ENCODE measurements at places on chromosomes 5 and 9.

GRCh38 chr5:159951387-159951786 lies 35.1 kb downstream of the ADRA1B start:
- DNase-seq: no peak

GRCh38 chr9:122367065-122367464 lies 3.8 kb upstream of the PTGS1 start:
- DNase-seq: no peak

- DNase-seq: no peak
These were observed 7.1 kb upstream of the FAF2 start for GRCh38 chr5:176440927-176441706.

GRCh38 chr9:109629615-109630014 lies 131.5 kb upstream of the PTPN3 start:
- DNase-seq: no peak

GRCh38 chr9:93003552-93004407 lies 54.7 kb upstream of the SUSD3 start:
- DNase-seq: no peak

- no peak for DNase-seq
These were observed 72.3 kb downstream of the GNA14 start for GRCh38 chr9:77575785-77576184.

GRCh38 chr5:121088341-121088740 lies 624.2 kb downstream of the PRR16 start:
- DNase-seq: no peak

DNA sequence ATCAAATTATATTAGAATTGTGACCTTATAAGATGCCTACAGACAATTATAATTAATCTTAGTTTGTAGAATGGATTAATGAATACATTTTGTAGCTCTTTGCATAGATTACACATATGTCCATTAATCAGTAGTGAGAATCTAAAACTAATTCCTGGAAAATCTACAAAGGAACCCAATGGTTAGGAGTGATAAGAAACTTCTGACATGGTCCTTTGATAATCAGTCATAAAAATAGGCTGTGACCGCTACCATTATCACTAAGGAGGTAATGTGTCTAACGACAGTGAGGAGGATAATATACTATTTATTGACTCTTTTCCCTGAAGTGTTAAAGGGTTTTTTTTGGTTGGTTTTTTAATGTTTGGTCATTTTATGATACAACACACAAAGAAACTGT lies 46.6 kb downstream of the BNC2 start:
- no peak for DNase-seq

- DNase-seq: no peak
These were observed 9.1 kb upstream of the ANXA2R start for GRCh38 chr5:43049236-43049635.

- no peak for DNase-seq
These were observed 22.8 kb upstream of the MARCHF6 start for GRCh38 chr5:10330511-10331230.

DNA sequence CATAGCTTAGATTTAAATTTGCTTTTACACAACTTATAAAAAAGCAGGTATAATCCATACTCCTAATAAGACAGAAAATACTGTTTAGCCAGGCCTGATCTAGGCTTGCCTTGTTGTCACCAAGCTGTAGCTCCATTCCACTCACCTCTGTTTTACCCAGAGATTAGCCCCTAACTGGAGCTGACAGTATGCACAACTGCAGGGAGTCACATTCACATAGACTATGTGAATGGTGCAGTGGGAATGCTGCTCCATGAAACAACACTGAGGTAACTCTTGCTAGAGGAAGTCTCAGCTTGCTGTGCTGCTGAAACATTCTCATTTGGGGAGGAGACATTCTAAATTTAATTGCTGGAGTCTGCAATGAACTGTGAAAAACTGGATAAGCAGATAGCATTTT lies 209.1 kb downstream of the TMEM232 start:
- no peak for DNase-seq

GRCh38 chr9:83061990-83062650 lies 822 bp downstream of the RASEF start:
- no peak for DNase-seq

DNA sequence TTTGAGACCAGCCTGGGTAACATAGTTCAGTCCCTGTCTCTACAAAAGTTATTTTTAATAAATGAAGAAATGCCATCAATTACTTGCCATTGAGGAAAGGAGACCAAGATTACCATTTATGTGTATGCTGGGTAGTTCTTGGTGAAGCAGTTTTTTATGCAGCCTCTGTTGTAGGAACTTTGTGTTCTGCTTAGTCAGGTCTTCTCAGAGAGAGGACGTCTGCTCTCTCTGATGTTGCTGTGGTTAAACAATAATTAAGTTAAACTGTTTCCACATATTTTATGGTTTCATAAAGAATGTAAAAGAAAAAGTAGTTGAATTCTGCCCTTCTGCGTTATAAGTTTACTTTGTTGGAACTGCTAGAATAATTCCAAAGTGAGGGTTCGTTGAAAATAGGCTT lies 210.5 kb downstream of the KDM4C start:
- no peak for DNase-seq

DNA sequence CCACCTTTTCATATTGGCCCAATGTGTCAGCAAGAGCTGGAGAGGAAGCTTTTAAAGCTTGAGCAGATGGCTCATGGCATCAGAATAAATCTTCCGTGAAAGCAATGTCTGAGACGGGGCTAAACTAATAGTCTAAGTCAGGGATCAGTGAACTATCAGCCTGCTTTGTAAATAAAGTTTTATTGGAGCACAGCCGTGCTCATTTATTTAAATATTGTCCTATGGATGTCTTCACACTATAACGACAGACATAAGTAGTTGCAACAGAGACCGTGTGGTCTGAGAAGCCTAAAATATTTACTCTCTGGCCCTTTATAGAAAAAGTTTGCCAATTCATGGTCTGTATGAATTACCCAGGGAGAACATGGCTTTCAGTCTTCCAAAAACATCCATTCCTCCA lies 85.6 kb upstream of the SLC44A1 start:
- DNase-seq: no peak

DNA sequence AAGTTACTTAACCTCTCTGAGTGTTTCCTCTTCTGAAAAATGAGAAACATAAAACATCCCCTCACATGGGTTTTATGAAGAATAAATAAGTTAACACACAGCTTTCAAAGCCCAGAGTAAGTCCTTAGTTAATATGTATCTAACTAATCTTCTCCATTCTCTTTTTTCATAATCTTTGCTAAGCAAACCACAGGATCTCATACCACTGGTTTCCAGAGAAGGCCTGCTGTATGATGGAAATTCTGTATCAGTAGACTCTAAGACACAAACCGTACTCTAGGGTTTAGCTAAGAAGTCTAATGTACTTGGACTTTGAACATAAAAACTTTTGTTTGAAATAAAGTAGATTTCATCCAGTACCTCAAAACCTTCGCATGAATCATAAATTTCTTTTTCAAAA lies 307.9 kb downstream of the SPOCK1 start:
- DNase-seq: no peak

GRCh38 chr5:54363669-54364068 lies 53.3 kb upstream of the ARL15 start:
- no peak for DNase-seq

DNA sequence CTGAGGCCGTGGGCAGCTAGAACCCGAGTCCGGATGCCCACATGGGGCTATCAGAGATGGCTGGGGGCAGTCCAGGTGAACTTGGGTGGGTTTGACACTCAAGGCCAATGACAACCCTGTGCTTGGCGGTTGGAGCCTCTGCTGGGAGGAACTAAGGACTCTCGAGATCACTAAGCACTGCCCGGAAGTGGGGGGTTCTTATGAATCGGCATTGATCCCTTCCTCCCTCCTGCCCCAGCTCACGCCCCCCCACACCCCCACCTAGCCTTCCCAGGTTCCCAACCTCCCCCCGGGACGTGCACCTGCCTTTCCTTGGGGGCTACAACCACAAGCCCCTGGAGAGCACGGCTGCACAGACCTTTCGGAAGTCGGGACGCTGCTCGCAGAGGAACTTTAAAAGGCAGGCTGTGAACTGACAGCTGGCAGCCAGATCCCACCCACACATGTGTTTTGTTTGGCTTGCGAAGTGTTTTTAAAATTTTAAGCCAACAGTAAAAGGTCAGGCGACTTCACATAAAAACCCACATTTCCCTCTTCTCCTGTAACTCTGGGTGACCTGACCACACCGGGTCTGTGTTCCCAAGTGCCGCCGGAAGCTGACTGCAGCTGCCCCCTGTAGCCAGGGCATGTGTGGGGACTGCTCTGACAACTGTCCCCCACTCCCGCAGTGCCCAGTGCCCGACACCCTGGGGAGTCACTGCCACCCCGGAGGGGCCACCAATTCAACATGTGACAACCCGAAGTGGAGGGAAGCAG lies 5.1 kb upstream of the RALGDS start:
- DNase-seq: no peak

DNA sequence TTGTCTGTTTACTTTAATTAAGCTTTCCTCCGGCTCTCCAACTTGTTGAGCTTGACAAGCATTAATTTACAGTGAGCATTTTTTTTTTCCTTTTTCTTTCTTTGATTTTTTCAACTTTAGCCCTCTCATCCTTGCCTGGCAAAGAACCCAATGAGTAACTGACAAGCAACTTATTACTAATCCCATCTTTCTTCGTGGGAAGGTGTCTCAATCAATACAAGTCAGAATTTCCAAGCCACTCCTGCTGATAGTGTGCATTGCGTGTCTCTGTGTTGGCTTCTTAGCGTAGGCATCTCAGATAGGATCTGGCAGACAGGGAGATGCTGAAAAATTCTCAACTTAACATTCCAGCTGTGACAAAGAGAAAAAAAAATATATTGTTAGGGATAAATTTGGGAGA lies 527.7 kb upstream of the WWC1 start:
- no peak for DNase-seq

- no peak for DNase-seq
These were observed 585.7 kb upstream of the ZNF608 start for GRCh38 chr5:125331987-125332598.

DNA sequence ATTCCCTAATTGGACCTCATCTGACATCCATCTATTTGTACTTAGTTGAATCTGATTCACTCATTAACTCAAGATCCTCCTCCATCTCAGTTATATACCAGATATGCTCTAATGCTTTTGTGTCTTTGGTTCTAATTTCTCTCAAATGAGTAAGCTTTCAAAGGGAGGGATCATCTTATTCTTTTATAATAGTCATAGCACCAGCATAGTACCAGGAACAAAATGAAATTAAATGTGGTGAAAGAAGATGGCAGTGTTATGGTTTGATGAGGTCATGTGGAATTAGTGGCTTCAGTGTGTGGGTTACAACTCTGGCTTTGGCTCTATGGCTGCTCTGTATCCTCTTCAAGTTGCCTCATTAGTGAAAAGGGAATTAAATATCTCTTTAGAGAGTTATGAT lies 32.5 kb upstream of the ZNF366 start:
- DNase-seq: no peak

- DNase-seq: no peak
These were observed 75.7 kb downstream of the ZSWIM6 start for GRCh38 chr5:61407706-61408270.

GRCh38 chr5:157505496-157505895 lies 45.5 kb downstream of the NIPAL4 start:
- DNase-seq: no peak

- no peak for DNase-seq
These were observed 121.6 kb downstream of the OXCT1 start for GRCh38 chr5:41748631-41749030.

DNA sequence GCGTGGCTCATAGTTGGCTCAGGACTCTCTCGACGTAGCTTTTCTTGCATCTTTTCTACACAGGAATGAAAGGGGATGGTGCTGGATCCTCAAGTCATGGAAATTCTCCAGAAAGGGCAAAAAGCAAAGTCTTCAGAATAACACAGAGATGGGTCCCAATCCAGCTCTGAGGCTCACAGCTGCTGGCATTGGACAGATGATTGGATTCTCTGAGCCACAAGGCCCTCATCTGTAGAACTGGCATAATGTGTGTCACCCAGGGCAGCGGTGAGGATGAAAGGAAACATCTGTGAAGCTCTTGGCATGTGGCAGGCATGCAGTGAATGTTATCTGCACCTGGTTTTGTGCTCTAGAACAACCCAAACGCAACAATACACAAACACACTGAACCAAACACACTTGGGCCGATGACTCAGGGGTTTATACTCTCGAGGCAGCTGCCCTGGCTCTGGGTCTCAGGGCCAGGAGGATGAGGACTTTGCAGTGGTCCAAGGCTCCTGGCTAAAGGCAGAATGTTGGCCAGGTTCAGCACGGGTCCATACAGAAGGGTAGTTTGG lies 64.0 kb upstream of the UBTD2 start:
- no peak for DNase-seq

- no peak for DNase-seq
These were observed 396.4 kb downstream of the TMEM232 start for GRCh38 chr5:110329955-110330525.

GRCh38 chr5:149683964-149684363 lies 46.1 kb upstream of the PPARGC1B start:
- no peak for DNase-seq

Measured in foreskin melanocyte (primary cell).